ENCODE measurements at places on chromosomes 11 and 22.

- no peaks in the 10 kb centered on the region for H3K27me3 ChIP-seq
- no peak overlapping the region for H3K27ac ChIP-seq
- no peaks in the 10 kb centered on the region for H3K4me1 ChIP-seq
- DNase-seq: no peak
Observed at GRCh38 chr11:114607753-114608459, 12.3 kb upstream of the NXPE4 start.

DNA sequence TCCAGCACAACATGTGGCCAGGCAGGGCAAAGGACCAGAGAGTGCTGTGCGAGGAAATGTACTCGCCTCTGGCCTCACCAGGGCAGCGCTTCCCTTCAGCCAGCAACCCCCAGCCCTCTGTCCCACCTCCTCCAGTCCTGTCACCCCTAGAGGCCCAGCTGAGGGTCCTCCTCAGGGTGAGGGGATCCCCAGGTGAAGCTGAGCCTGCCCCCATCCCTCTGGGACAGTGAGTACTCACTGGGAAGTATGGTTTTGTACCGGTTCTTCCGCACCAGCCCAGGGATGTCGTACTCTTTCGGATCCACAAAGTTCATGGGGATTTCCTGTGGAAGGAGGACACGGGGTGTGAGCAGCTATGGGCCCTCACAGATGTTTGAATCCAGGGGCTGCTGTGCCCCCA lies 11.7 kb upstream of the IGSF22 start:
- H3K27me3 ChIP-seq: no peaks in the 10 kb centered on the region
- no peak overlapping the region for H3K4me3 ChIP-seq
- no peak overlapping the region for H3K27ac ChIP-seq
- H3K4me1 ChIP-seq: no peaks in the 10 kb centered on the region
- DNase-seq: no peak
- no peaks in the 10 kb centered on the region for H3K36me3 ChIP-seq

- H3K4me1 ChIP-seq: no peaks in the 10 kb centered on the region
- no peaks in the 10 kb centered on the region for H3K27me3 ChIP-seq
- DNase-seq: no peak
- no peaks in the 10 kb centered on the region for H3K36me3 ChIP-seq
Observed at GRCh38 chr11:74570266-74571061, 21.9 kb upstream of the POLD3 start.

GRCh38 chr11:71372693-71373657 lies 75.2 kb downstream of the DHCR7 start:
- no peak for DNase-seq
- H3K27ac ChIP-seq: no peak overlapping the region
- H3K36me3 ChIP-seq: no peaks in the 10 kb centered on the region
- no peak overlapping the region for H3K4me3 ChIP-seq
- no peaks in the 10 kb centered on the region for H3K27me3 ChIP-seq
- H3K4me1 ChIP-seq: no peaks in the 10 kb centered on the region

GRCh38 chr11:1631066-1631568 lies 1.5 kb downstream of the KRTAP5-5 start:
- H3K27me3 ChIP-seq: peaks cover 22% of the 10 kb centered on the region
- H3K4me1 ChIP-seq: no peaks in the 10 kb centered on the region
- H3K36me3 ChIP-seq: no peaks in the 10 kb centered on the region
- H3K27ac ChIP-seq: no peak overlapping the region
- H3K4me3 ChIP-seq: no peak overlapping the region
- peak; percentile 19 for DNase-seq

Data from RWPE2 (cell line).